Naive B cell (primary cell): ENCODE measurements at places on chromosomes 16 and 17. TPM values are rescaled to one million over a fixed set of nuclear protein-coding genes. Genes with fewer than 3 reads are reported as not detected.

The B3GNT9 gene
- 0.09 TPM for polyA plus RNA-seq

The PPM1E gene
- polyA plus RNA-seq = not detected

The GAST gene
- polyA plus RNA-seq = not detected

The NACA2 gene
- not detected for polyA plus RNA-seq

The LITAFD gene
- polyA plus RNA-seq = not detected

The PARD6A gene
- 12.5 TPM for polyA plus RNA-seq

The CCDC43 gene
- polyA plus RNA-seq = 13.8 TPM

The TNFRSF17 gene
- 75.8 TPM for polyA plus RNA-seq

The GCGR gene
- not detected for polyA plus RNA-seq

The NPIPB9 gene
- not detected for polyA plus RNA-seq

The CX3CL1 gene
- not detected for polyA plus RNA-seq

The C17orf78 gene
- not detected for polyA plus RNA-seq

The TBC1D3D gene
- not detected for polyA plus RNA-seq

The KRT25 gene
- polyA plus RNA-seq = not detected

The SCGB1C2 gene
- polyA plus RNA-seq = not detected

- no peak overlapping the region for H3K27ac ChIP-seq
- H3K36me3 ChIP-seq = no peaks in the 10 kb centered on the region
- H3K4me1 ChIP-seq = no peaks in the 10 kb centered on the region
- H3K27me3 ChIP-seq = peaks cover 68% of the 10 kb centered on the region
- no peak for DNase-seq
Observed at GRCh38 chr17:74351552-74352210, 10.0 kb downstream of the BTBD17 start.

DNA sequence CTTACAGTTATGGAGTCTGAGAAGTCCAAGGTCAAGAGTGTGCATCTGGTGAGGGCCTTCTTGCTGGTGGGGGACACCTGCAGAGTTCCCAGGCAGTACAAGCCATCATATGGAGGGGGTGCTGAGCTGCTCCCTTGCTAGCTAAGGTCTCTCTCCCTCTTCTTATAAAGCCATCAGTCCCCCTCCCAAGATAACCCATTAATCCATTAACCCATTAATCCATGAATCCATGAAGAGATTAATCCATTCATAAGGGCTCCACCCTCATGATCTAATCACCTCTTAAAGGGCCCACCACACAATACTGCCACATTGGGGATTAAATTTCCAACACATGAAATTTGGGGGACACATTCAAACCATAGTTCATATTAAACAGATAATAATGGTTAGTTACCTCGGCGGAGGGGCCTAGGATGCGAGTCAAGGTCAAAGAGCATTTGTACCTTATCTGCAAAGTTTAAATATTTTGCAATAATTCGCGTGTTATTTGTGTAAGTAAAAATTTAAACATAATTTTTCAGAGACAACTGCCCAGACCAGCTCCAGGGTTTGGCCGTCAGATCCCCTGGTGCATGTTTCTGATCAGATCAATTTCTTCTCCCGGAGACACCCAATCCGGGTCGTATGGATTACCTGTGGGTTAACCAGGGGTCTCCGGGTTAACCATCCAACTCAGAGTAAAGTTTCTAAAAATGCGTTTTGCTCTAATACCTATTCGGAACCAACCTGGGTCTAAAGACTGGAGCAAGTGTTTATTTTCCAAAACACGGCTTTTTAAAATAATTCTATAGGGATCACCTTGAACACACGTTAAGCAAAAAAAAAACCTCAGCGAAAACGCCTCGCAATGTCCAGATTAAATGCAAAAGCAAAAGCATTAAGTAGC is 740 bp upstream of the POLR3E start:
- DNase-seq = no peak
- no peaks in the 10 kb centered on the region for H3K27me3 ChIP-seq
- peak overlapping the region; percentile 89 for H3K4me3 ChIP-seq
- H3K4me1 ChIP-seq = peaks cover 45% of the 10 kb centered on the region
- H3K27ac ChIP-seq = peak overlapping the region; percentile 99

DNA sequence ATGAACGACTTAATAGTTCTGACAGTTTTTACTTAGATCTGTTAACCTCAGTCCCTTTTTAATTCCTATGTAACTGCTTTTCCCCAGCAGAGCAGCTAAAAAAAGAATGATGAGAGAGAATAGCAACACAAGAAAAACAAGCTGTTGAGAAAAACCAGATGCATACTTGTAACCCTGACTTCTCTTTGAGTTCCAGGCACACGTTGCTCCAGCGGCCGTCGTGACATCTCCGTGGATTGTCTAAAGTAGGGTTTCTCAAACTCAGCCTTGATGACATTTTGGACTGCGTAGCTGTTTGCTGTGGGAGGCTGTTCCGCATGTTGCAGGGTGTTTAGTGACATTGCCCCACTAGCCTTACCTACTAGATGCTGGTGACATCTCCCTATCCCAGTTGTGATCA is 324.0 kb downstream of the SNX29 start:
- H3K36me3 ChIP-seq = peaks cover 19% of the 10 kb centered on the region
- H3K4me3 ChIP-seq = no peak overlapping the region
- no peak overlapping the region for H3K27ac ChIP-seq
- no peaks in the 10 kb centered on the region for H3K27me3 ChIP-seq
- peaks cover 33% of the 10 kb centered on the region for H3K4me1 ChIP-seq

DNA sequence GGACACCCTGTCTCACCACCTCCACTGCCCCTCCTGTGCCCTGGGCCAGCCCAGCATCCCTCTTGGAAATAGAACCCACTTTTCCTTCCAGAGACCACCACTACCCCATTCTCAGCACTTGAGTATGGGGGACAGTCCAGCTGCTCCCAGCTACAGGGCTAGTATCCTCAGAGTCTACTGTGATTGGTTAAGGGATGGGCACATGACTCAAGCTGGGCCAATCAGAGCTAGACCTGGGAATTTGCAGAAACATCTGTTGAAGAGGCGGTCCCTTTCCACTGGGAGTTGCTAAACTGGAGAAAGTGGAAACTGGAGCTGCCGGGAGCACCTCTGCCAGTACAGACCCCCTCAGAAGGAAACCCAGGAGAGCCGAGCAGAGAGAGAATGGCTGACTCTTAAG is 156.6 kb downstream of the GSG1L start:
- DNase-seq = no peak
- no peak overlapping the region for H3K4me3 ChIP-seq
- H3K27me3 ChIP-seq = peaks cover 5% of the 10 kb centered on the region
- no peak overlapping the region for H3K27ac ChIP-seq
- no peaks in the 10 kb centered on the region for H3K4me1 ChIP-seq

GRCh38 chr16:51592535-51593300 is 441.6 kb upstream of the SALL1 start:
- H3K4me3 ChIP-seq = no peak overlapping the region
- no peaks in the 10 kb centered on the region for H3K4me1 ChIP-seq
- no peak overlapping the region for H3K27ac ChIP-seq
- no peaks in the 10 kb centered on the region for H3K36me3 ChIP-seq

GRCh38 chr16:735982-736453 is 4.8 kb downstream of the CIAO3 start:
- H3K27ac ChIP-seq = no peak overlapping the region
- peaks cover 22% of the 10 kb centered on the region for H3K4me1 ChIP-seq

- no peaks in the 10 kb centered on the region for H3K36me3 ChIP-seq
- H3K27me3 ChIP-seq = no peaks in the 10 kb centered on the region
- peak overlapping the region; percentile 76 for H3K27ac ChIP-seq
Observed at GRCh38 chr17:57481910-57482391, 225.6 kb downstream of the MSI2 start.

- no peaks in the 10 kb centered on the region for H3K27me3 ChIP-seq
- H3K36me3 ChIP-seq = peaks cover 22% of the 10 kb centered on the region
- no peak overlapping the region for H3K4me3 ChIP-seq
- no peak for DNase-seq
Observed at GRCh38 chr17:30155389-30155788, 38.8 kb downstream of the NSRP1 start.

DNA sequence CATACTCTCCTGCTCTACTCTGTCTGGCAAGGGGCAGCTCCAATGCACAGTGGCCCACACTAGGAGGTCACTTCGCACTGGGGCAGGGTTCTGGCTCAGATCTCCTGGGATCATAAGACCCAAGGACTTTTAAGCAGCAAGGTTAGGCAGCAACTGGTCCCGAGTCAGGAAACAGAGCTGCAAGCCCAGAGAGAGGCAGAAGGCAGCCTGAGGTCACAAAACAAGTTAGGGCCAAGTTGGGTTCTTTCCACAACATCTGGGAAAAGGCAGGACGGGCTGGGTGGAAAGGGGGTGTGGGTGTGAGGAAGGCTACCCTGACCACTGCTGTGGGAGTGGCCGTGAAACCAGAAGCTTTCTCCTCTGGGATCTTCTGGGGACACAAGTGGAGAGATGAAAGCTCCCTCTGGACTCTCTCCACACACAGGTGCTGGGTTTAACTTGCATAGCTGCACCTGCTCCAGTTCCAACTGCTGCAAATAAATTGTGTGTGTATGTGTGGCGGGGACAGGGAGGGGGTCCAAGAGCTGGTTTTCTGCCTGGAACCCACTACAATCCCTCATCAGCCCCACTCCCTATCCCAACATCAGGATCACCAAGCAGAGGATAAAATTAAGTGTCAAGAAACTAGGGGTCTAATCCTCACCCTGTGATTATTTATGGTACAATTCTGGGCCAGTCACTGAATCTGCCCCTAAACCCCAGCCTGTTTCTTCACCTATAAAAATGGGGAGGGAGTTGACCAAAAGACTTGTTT is 8.0 kb upstream of the TSPOAP1 start:
- no peaks in the 10 kb centered on the region for H3K27me3 ChIP-seq
- peak overlapping the region; percentile 100 for H3K27ac ChIP-seq
- H3K4me3 ChIP-seq = peak overlapping the region; percentile 99
- DNase-seq = no peak

DNA sequence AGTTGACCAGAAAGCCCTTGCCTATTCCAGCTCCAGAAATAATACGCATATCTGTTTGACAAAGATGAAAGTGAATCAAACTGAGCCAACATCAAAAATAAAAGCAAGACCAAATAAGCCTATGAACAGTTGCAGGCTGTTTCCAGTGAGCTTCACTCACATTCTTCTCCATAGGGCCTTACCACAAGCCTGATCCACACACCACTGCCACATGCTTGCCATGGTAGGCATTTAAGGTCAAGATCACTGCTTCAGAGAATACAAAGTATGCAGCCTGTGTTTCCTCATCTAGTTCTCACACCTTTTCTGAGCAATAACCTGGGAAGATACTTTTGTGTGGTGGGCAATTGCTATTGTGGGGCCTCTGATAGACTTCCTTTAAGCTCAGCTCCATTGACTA is 1060.2 kb downstream of the CDH11 start:
- no peaks in the 10 kb centered on the region for H3K36me3 ChIP-seq
- no peak for DNase-seq
- no peaks in the 10 kb centered on the region for H3K27me3 ChIP-seq
- H3K27ac ChIP-seq = no peak overlapping the region
- H3K4me1 ChIP-seq = no peaks in the 10 kb centered on the region

GRCh38 chr16:10322723-10323527 is 62.9 kb upstream of the ATF7IP2 start:
- DNase-seq = no peak
- no peaks in the 10 kb centered on the region for H3K27me3 ChIP-seq
- H3K36me3 ChIP-seq = no peaks in the 10 kb centered on the region

GRCh38 chr17:62800585-62800984 is 7.5 kb downstream of the MARCHF10 start:
- H3K36me3 ChIP-seq = no peaks in the 10 kb centered on the region
- no peak overlapping the region for H3K27ac ChIP-seq
- peaks cover 5% of the 10 kb centered on the region for H3K4me1 ChIP-seq
- no peak overlapping the region for H3K4me3 ChIP-seq
- peaks cover 21% of the 10 kb centered on the region for H3K27me3 ChIP-seq

GRCh38 chr17:42895185-42895555 is 5.4 kb upstream of the G6PC1 start:
- peaks cover 8% of the 10 kb centered on the region for H3K27me3 ChIP-seq
- H3K4me3 ChIP-seq = no peak overlapping the region
- H3K27ac ChIP-seq = no peak overlapping the region
- no peak for DNase-seq
- no peaks in the 10 kb centered on the region for H3K36me3 ChIP-seq

- no peaks in the 10 kb centered on the region for H3K4me1 ChIP-seq
- no peak for DNase-seq
- peaks cover 12% of the 10 kb centered on the region for H3K27me3 ChIP-seq
- H3K4me3 ChIP-seq = no peak overlapping the region
- H3K27ac ChIP-seq = no peak overlapping the region
Observed at GRCh38 chr17:57207396-57207795, 48.9 kb upstream of the MSI2 start.

DNA sequence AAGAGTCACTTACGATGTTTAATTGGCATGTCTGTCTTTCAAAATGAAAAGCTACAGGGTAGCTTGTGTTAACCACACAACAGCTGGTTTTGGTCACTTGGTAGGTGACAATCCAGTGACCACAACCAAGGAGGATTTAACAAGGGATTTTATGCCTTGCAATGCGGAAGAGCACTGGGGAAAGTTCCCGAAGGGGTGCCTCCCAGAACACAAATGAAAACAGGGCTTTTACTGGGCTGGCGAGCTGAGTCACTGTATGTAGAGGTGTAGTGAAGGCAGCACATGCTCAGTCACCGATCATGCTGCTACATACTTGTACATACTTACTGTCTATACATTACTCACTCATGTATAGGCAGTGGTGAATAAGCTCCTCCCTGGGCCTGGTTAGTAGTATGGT is 483.5 kb downstream of the CDH13 start:
- no peak overlapping the region for H3K27ac ChIP-seq
- no peaks in the 10 kb centered on the region for H3K36me3 ChIP-seq
- no peak for DNase-seq
- no peaks in the 10 kb centered on the region for H3K4me1 ChIP-seq
- no peak overlapping the region for H3K4me3 ChIP-seq

DNA sequence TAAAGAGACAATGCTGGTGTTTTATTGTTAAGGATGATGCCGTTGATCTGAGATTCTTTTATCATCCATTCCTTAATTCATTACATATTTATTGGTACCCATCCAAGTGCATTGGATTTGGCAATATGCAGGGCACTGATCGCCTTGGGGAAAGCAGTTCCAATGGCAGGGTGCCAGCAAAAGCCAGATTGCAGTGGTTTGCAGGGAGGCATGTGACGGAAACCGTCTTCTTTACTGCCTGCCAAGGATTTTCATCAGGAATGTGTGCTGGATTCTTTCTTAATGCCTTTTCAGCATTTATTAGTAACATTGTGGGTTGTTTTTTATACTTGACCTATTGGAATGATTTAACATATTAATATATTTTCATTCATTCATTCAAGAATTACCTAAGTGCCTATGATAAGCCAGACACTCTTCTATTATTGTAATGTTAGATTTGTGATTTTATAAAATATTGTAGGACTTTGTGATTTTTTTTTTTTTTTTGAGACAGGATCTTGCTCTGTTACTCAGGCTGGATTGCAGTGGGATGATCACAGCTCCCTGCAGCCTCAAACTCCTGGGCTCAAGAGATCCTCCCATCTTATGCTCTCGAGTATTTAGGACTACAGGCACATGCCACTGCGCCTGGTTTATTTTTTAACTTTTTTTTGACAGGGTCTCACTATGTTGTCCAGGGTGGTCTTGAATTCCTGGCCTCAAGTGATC is 93.4 kb upstream of the TNRC6A start:
- no peaks in the 10 kb centered on the region for H3K36me3 ChIP-seq
- no peak overlapping the region for H3K4me3 ChIP-seq
- peaks cover 13% of the 10 kb centered on the region for H3K27me3 ChIP-seq
- DNase-seq = no peak

DNA sequence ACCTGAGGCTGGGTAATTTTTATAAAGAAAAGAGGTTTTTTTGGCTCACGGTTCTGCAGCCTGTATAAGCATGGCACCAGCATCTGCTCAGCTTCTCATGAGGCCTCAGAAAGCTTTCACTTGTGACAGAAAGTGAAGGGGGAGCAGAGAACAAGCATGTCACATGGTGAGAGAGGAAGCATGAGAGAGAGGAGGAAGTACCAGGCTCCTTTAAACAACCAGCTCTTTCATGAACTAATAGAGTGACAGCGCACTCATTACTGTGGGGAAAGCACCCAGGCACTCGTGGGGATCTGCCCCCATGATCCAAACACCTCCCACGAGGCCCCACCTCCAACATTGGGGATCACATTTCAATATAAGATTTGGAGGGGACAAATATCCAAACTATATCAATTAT is 86.8 kb downstream of the USP32 start:
- peak overlapping the region; percentile 71 for H3K4me3 ChIP-seq
- peak; percentile 55 for DNase-seq
- H3K27ac ChIP-seq = peak overlapping the region; percentile 94
